Left lung (tissue), 14 donors: ENCODE measurements at places on chromosomes 11 and 22. TPM values are rescaled to one million over a fixed set of nuclear protein-coding genes. Genes with fewer than 3 reads are reported as not detected.

- no peak for DNase-seq
- no peaks in the 10 kb centered on the region for H3K4me1 ChIP-seq
- no peaks in the 10 kb centered on the region for H3K27me3 ChIP-seq
These were observed 6.1 kb upstream of the CHST1 start for GRCh38 chr11:45671246-45672171.

The DDI1 gene
- not detected for polyA plus RNA-seq

The UBQLN3 gene
- polyA plus RNA-seq: not detected

DNA sequence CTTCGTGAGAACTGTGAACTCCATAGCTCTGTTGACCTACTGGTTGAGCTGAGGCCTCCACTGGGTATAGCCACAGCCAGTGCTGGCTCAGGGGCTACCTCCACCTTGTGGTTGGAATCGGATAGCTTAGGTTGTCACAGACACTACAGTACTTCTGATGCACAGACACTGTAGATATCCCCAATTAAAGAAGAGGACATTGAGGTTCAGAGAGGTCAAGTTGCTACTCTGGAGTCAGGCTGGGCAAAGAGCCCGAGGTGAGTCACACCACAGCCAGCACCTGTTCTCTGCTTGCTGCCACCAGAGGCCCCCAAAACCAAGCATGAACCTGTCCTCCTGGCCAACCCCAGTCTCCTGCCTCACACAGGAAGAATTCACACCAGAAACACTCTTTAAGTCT is 5.4 kb downstream of the UFD1 start:
- DNase-seq: no peak
- peaks cover 69% of the 10 kb centered on the region for H3K36me3 ChIP-seq
- no peak overlapping the region for H3K27ac ChIP-seq
- H3K27me3 ChIP-seq: no peaks in the 10 kb centered on the region

GRCh38 chr11:2928605-2929530 is at the start of gene PHLDA2:
TSS of gene PHLDA2 (minus strand) at chr11:2929420. CDS start at chr11:2929364, 56 bp downstream.
- peak within 1 kb of the TSS; percentile 54 for H3K4me3 ChIP-seq
- peak within 1 kb of the TSS; percentile 82 for H3K27ac ChIP-seq
- peak; percentile 36 for DNase-seq
- no peaks in the 10 kb centered on the region for H3K36me3 ChIP-seq

- no peaks in the 10 kb centered on the region for H3K4me1 ChIP-seq
- peaks cover 27% of the 10 kb centered on the region for H3K36me3 ChIP-seq
- H3K4me3 ChIP-seq: no peak overlapping the region
- H3K27ac ChIP-seq: no peak overlapping the region
These were observed 64.6 kb downstream of the SERGEF start for GRCh38 chr11:17948296-17948695.

DNA sequence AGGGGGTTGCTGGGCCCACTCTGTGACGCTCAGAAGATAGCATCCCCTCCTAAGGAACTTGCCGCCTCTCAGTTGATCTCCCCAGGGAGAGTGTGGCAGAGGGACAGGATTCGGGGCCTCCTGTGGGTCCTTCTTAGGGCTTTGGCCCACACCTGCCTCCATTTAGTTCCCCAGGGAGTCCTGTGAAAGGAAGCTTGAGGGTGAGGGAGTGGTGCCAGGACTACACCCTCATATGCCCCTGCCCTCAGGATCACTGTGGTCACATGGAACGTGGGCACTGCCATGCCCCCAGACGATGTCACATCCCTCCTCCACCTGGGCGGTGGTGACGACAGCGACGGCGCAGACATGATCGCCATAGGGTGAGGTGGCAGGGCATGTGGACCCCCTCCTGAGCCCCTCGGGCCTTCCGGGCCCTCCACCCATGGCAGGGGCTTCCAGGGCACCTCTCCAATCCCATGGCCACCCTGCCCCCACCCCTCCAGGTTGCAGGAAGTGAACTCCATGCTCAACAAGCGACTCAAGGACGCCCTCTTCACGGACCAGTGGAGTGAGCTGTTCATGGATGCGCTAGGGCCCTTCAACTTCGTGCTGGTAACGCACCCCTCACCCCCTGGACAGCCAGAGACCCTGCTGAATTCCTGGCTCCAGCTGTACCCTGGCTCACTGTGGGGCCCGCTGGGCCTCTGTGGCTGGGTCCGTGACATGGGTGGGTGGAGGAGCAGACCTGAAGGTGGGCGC is 3.5 kb downstream of the INPP5J start:
- H3K27ac ChIP-seq: no peak overlapping the region
- no peaks in the 10 kb centered on the region for H3K27me3 ChIP-seq
- no peak overlapping the region for H3K4me3 ChIP-seq
- H3K4me1 ChIP-seq: peaks cover 3% of the 10 kb centered on the region
- DNase-seq: no peak
- no peaks in the 10 kb centered on the region for H3K36me3 ChIP-seq

The YPEL4 gene
- polyA plus RNA-seq: 10.1 TPM

DNA sequence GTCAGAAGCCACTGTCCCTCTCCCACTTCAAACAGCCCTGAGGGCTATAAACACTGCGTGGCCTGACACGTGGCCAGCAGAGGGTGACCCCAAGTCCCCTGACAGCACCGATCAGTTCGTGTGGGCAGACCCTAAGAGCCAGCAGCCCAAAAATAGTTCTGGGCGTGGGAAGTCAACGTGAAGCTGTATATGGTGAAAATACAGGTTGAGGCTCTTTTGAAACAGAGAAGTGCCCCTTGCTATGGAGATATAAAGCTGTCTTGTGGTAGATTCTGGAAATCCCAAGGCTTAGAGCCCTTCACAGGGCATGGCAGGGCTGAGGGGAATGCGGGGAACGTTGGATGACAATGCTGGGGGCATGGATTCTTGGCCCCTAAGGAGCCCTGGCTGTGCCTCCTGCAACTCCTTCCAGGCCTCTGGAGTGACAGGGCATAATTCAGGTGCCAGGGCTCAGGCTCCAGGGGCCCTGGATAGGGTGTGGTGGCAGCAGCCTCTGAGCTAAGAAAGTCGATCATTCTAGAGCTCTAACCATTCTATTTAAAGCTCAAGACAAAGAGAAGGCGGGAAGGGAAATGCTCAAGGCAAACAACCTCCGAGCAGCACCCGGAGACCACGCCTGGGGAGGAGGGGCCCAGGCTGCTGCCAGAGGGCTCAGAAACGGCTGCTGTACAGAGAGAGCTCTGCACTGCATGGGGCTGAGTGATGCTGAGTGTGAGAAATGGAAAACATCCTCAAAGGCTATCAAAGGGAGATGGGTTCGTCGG is 60.4 kb upstream of the CD5 start:
- no peaks in the 10 kb centered on the region for H3K4me1 ChIP-seq
- DNase-seq: peak; percentile 42
- no peak overlapping the region for H3K4me3 ChIP-seq
- H3K27ac ChIP-seq: peak overlapping the region; percentile 72

The CECR2 gene
- 17.5 TPM for polyA plus RNA-seq

DNA sequence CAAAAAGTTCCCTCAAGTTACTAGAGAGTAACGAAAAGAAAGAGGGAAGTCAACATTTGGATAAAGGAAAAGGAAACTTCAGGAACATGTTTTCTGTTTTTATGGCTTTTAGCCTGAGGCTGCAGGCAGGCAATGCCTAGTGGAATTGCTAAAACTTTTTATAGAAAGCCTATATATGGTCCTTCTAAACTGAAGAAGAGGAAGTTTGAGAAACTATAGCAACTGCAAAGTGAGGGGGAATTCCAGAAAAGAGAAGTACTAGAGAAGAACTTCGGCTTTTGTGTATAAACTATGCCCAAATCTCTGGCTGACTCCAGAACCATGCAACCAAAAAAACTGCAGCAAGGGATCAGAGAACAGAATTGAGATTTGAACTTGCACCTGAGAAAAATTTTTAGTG is 74.3 kb upstream of the ARHGAP42 start:
- no peak overlapping the region for H3K27ac ChIP-seq
- no peaks in the 10 kb centered on the region for H3K4me1 ChIP-seq
- no peak overlapping the region for H3K4me3 ChIP-seq
- no peak for DNase-seq
- H3K36me3 ChIP-seq: no peaks in the 10 kb centered on the region

DNA sequence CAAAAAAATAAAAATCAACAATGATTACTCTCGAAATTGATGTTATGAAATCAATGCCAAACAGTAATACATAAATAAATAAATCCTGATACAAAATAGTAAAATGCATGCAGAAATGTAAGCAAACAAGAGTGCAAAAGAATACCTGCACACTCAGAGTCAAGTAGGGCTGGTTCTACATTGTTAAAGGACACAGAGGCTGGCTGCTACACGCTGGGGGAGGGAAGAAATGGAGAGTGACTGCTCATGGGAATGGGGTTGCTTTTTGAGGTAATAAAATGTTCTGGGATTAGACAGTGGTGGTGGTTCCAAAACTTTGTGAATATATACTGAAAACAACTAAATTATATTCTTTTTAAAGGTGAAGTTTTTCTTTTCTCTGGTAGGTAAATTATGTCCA is 32.1 kb downstream of the MAPK1 start:
- H3K4me1 ChIP-seq: peaks cover 86% of the 10 kb centered on the region
- no peak overlapping the region for H3K27ac ChIP-seq
- no peak overlapping the region for H3K4me3 ChIP-seq
- no peak for DNase-seq
- no peaks in the 10 kb centered on the region for H3K27me3 ChIP-seq

The OSBP2 gene
- 18.3 TPM for polyA plus RNA-seq
